ENCODE measurements at places on chromosomes 11 and 22. TPM values are rescaled to one million over a fixed set of nuclear protein-coding genes. Genes with fewer than 3 reads are reported as not detected.

DNA sequence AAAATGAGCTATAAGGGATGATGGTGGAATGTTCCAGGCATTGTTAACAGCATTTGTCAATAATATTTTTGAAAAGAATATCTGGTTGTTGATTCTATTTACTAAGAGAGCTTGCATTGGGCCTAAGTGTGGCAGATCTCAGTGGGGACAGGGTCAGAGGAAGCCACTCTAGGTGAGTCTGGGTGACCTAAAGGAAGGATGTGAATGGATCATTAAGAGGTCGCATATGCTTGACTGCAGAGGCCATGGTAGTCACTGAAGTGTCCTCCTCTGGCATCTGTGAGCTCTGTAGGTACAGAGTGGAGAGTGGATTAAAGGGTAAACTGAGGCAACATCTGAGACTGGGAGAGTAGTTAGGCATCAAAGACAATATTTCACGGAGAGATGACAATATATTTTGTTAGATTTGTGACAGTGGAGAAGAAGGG lies 37.9 kb upstream of the TOP3B start:
- DNase-seq: no peak

Gene TSSK2
- total RNA-seq: not detected

DNA sequence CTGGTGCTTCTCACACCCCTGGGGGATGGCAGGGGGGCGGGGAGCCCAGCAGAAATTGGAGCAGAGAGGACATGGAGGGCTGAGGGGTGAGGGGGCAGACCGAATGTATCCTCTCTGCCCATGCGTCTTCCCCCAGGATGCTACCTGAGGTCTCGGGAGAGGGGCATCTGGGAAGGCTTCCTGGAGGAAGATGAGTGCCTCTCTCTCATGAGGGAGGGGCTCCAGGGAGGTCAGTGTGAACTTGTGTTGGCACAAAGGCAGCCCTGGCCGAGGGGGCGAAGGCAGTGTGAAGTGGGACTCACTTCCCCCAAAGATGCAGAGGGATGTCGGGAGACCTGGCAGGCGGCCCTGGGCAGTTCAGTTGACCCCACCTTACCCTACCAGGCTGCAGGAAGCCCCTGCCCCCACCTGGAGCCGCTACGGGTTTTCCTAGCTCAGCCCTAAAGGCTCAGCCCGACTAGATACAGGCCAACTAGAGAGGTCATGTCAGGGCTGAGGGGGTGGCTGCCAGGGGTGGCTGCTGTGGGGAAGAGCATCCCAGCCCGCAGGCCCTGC lies 10.4 kb downstream of the ASCL2 start:
- DNase-seq: peak; percentile 43

DNA sequence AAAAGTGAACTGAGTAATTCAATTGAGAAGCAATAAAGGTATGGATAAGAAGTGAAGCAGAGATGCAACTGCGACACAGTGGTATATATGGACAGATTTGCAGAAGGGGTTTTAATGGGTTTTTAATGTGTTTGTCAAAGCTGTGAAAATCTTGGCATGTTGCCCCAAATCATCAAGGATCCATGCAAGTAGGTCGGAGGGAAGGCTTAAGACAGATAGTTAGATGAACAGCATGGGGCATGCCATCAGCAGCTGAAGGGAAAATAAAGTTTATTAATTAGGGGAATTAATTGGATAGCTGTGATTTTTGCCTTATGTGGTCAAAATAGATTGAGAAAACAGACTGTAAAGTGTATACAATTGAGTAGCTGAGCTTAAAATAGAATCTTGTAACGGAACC lies 840.1 kb downstream of the JRKL start:
- DNase-seq: no peak

GRCh38 chr11:58659404-58659803 lies 36.9 kb downstream of the CNTF start:
- DNase-seq: no peak

DNA sequence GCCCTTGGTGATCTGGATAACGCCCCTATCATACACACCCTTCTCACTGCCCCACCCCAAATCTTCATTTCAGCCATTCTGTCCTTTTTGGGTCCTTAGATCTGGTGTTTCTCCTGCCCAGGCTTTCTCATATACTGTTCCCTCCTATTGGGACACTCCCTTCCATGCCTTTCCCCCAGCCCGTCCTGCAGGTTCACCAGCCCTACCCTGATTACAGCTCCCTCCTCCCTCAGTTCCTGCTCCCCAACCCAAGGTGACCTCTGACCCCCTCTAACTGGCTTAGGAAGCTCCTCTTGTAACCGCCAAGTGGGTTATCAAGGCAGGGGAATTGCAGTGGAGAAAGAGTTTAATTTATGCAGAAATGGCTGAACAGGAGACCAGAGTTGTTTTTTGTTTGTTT lies 13.0 kb downstream of the MTFP1 start:
- DNase-seq: no peak

Gene NELL1
- total RNA-seq: not detected

Gene BBOX1
- not detected for total RNA-seq

Gene OR5P2
- not detected for total RNA-seq

GRCh38 chr11:15835788-15836411 lies 520.4 kb downstream of the SOX6 start:
- peak; percentile 54 for DNase-seq

DNA sequence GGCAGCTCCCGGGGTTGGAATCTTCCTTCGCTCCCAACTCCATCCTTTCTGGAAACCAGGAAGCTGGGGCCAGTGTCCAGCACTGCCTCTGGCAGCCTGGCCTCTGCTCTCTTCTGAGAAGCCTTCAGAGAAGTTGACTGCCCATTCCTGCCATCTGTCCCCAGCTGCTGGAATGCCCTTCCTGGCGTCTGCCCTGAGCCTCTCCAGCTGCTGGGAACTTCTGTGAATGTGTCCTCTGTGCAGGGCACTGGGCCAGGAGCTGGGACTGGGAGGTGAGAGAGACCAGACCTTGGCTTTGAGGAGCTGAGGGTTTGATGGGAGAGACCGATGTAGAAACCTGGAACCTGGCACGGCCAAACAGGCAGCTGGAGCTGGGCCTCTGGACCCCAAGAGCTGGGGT lies 5.9 kb upstream of the SOX10 start:
- DNase-seq: peak; percentile 70

- DNase-seq: no peak
Observed at GRCh38 chr11:122175306-122175705, 59.3 kb upstream of the BLID start.

GRCh38 chr11:114087025-114087424 lies 27.5 kb downstream of the ZBTB16 start:
- DNase-seq: no peak

Gene F2
- total RNA-seq: 0.19 TPM

DNA sequence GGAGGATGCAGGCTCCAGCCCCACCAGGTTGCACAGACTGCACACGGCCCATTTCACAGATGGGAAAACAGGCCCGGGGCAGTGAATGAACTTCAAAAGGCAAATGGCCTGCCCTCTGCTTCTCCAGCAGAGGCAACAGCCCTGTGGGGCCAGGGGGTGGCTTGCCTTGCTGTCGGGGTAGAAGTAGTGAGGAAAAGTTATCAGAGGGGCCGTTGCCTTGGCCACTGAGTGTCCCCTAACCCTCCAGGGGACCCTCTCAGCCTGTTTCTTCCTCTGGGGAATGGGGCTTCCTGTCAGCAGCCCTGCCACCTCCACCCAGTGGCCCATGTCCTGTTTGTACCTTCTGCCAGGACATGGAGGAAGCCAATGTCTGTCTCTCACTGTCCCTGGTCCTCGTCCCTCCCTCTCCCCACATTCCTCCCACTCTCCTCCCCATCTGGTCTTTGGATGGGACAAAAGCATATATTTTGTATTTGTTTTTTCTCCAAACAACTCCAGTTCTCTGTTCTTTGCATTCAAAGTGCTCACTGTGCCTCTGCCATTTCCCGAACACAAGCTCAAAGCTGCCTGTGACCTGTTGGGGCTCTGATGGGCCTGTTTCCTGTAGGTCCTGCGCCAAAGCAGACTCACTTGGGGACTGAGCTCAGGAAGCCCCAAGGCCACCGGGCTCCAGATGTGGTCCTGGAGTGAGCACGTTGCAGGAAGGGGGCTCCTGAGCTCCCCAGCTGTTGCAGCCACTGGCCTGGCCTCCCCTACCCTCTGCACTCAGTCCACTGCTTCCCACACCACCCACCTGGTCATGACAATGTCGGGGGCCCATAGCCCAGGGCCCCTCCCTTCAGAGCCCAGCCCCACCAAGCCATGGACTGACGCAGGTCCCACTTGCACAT lies 9.5 kb downstream of the MAP4K2 start:
- no peak for DNase-seq

Gene TMEM191C
- total RNA-seq: 1.2 TPM

Gene CD3E
- total RNA-seq: 1.2 TPM

GRCh38 chr11:75262961-75263852 lies 22.6 kb downstream of the TPBGL start:
- DNase-seq: peak; percentile 0

GRCh38 chr11:75244052-75244814 lies 3.7 kb downstream of the TPBGL start:
- DNase-seq: no peak

GRCh38 chr22:37726241-37726887 lies 29.5 kb downstream of the TRIOBP start:
- DNase-seq: peak; percentile 58

GRCh38 chr22:26783885-26784284 lies 126.5 kb downstream of the MIAT start:
- no peak for DNase-seq

DNA sequence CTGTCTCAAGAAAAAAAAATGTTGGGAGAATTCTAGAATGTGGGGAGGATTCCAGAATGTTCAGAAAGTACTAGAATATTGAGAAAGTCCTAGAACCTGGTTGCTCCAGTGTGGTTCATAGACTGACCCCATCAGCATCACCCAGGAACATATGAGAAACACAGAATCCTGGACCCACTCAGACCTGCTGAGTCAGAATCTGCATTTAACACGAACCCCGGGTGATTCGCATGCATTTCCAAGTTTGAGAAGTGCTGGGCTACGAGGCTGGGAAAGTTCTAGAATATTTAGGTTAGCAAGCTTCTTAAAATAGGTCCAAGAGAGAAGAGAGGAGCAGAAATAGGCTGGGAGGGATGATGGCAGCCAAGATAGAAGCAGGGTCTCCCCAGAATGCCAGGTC lies 6.4 kb downstream of the C1QTNF6 start:
- DNase-seq: no peak

- no peak for DNase-seq
Observed at GRCh38 chr11:46520971-46521745, 72.7 kb downstream of the AMBRA1 start.

Gene NF2
- total RNA-seq: 53.9 TPM

Gene C11orf87
- 0.17 TPM for total RNA-seq

GRCh38 chr11:111001081-111001430 lies 244.5 kb upstream of the POU2AF2 start:
- DNase-seq: no peak

DNA sequence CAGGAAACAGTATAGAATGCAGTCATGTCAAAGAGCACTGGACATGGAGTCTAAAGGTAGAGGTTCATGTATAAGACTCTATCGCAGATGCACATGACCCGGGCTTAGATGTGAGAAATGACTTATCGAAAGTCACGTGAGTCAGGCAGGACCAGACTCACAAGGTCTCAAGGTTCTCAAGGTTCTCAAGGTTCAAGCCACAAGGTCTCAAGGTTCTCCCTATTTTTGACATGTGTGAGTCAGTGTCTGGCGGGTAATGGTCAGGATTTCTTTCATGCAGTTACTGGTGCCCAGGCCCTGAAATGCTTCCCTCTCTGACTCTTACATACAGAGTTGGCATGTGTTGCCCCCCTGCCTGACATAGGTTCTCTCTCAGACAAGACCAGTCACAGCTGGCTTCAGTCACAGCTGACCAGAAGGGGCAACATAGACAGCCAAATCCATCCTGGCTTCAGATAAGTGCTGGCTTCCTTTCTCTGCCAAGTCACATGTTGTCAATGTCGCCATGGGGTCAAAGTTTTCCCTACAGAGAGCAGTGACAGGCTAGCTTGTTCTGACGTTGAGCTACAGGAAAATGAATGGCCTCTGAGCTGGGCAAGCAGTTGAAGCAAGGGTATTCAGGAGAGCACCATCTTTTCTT lies 10.1 kb downstream of the CSRP3 start:
- peak; percentile 56 for DNase-seq

DNA sequence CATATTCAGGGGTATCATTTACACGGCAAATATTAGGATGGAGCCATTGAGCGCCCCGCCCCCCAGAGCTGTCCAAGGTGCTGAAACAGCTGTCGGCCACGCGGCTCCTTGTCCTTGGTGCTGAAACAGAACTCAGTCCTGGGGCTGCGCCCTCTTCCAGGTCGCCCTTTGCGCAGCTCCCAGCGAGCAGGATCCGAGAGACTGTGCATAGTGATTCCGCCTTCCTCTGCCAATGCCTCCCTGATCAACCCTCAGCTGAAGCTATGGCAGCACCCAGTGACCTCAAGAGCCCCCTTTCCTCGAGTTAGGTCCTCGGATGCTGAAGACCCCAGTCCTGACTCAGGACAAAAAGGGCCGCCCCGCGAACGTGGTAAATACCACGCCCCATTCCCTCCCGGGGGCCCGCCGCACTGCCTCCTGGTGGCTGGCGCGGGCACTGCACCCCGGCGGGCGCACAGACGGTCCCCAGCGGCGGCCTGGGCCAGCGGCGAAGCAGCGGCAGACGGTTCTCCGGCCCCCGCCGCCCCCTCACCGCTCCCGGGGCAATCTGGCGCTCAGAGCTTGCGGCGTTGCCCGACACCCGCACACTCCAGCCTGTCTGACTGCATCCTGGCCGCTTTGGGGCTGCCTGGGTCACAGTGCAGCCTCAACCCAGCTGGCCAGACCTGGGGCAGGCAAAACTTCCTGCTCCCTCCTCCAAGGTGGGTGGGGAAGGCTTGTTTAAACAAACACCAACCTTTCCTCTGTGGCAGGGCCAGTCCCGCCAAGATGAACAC lies 13.4 kb downstream of the SYT7 start:
- DNase-seq: peak; percentile 91

Gene TBX10
- not detected for total RNA-seq

DNA sequence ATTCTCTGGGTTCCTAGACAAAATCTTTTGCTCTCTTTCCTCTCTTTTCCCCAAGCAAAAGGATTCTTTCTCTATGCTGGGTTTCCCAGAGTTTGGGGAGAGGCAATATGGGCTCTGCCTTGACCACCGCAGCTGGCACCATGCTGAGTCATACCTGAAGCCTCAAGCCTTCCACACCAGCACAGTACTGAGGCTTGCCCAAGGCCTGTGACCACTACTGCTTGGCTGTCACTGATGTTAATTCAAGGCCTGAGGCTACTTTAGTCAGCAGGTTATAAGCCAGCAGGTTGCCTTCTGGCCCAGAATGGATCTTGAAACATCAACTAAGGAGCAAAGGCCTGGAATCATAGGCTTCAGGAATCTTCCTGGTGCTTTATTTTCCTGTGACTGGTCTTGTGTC lies 185.3 kb downstream of the DYNC2H1 start:
- DNase-seq: no peak

Gene P2RY2
- 15.1 TPM for total RNA-seq

Gene APOL5
- total RNA-seq: not detected

GRCh38 chr22:44938886-44939285 lies 70.9 kb downstream of the PHF21B start:
- no peak for DNase-seq

GRCh38 chr22:37178350-37179125 lies 9.5 kb downstream of the C1QTNF6 start:
- no peak for DNase-seq

Measured in right cardiac atrium (tissue), 5 donors.